IMR-90 (cell line): ENCODE measurements at places on chromosomes 3 and 15. TPM values are rescaled to one million over a fixed set of nuclear protein-coding genes. Genes with fewer than 3 reads are reported as not detected.

DNA sequence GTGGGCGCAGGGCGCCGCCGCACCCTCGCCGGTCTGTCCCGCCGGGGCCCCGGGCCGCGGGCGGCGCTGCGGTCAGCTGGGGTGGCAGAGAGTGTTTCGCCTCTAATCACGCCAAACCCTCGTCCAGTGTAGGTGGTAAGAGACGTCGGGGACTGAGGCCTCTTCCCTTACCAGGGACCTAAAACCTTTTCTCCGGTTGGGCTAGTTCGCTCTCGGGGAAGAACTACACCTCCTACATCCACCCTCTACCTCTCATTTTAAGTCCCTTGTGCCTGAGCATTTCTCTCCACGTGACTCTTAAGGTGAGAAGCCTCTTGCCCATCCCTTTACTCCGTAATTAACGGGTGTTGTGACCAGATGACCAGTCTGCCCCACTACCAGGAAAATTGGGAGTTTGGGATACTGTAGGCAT is 520 bp downstream of the TMEM42 start:
- H3K4me1 ChIP-seq = peaks cover 6% of the 10 kb centered on the region
- DNase-seq = peak; percentile 19
- H3K4me3 ChIP-seq = peak overlapping the region; percentile 72
- peak overlapping the region; percentile 65 for H3K27ac ChIP-seq
- H3K27me3 ChIP-seq = no peaks in the 10 kb centered on the region

DNA sequence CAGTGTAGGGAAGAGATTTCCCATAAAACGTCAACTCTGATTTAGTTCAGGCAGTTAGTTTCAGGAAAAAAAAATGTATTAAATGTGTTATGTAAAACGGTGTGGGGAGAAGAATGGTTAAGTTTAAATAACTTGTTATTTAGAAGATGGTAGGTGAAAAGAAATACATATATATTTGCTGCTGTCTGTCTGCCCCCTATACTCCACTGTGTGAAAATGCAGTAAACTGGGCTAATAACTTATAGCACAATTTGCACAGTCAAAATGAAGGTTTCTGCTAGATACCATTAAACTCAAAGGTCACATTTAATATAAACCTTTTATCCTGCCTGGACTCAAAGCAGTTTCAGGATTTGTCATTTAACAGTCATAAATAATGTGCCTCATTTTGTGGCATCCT is 515.0 kb downstream of the FGF12 start:
- H3K4me1 ChIP-seq = no peaks in the 10 kb centered on the region
- no peaks in the 10 kb centered on the region for H3K36me3 ChIP-seq
- no peak overlapping the region for H3K4me3 ChIP-seq

DNA sequence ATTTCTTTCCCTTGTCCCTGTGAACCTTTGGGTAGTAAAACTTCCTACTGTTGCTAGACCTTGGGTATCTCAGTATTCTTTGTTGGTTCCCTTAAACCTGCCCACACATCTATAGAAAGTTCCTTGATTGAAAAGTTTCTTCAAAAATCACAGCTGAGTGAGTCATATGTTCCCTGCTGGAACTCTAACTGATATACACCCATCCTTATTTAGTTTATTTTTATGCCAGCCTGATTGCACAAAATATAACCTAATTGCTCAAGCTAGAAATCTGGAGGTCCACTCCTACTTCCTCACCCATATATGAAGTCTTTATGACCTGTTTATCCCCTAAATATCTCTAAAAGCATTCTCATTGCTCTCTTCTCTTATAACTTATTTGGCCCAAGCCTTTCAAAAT is 13.7 kb upstream of the GJD2 start:
- H3K4me3 ChIP-seq = no peak overlapping the region
- H3K36me3 ChIP-seq = no peaks in the 10 kb centered on the region
- no peak overlapping the region for H3K27ac ChIP-seq
- no peak for DNase-seq

- peaks cover 4% of the 10 kb centered on the region; the same call in 1 of the 2 replicates for H3K4me1 ChIP-seq
- H3K27me3 ChIP-seq = peaks cover 6% of the 10 kb centered on the region
- DNase-seq = peak; percentile 47
Observed at GRCh38 chr3:194879991-194880939, 194.6 kb downstream of the FAM43A start.

- no peaks in the 10 kb centered on the region for H3K36me3 ChIP-seq
- no peak for DNase-seq
- peaks cover 2% of the 10 kb centered on the region; the same call in 1 of the 2 replicates for H3K4me1 ChIP-seq
- H3K27me3 ChIP-seq = peaks cover 14% of the 10 kb centered on the region
- no peak overlapping the region for H3K4me3 ChIP-seq
Observed at GRCh38 chr15:92670621-92671020, 15.0 kb upstream of the FAM174B start.

DNA sequence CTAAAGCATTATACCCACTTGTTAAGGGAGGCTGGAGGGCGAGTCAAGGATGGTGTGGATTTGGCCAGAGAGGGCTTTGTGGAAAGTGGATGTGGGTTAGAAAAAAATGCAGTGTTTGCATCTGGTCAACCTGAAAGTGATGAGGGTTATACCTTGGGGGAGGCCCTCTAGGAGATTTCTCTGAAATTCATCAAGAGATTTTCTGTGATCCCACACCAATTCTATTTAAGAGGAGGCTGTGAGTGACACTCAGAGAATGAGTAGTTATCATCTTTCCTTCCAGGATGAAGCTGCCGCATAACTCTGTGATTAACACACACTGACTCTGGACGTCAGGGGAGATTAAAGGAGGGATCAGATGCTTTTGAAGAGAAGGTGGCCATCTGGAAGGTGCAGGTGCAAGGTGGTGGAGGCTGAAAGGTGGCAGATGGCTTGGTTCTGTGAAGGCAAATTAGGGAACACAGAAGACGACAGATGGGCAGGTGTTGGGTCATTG is 54.8 kb downstream of the ANAPC13 start:
- H3K36me3 ChIP-seq = no peaks in the 10 kb centered on the region
- H3K4me3 ChIP-seq = no peak overlapping the region
- H3K27ac ChIP-seq = no peak overlapping the region
- no peaks in the 10 kb centered on the region for H3K27me3 ChIP-seq

DNA sequence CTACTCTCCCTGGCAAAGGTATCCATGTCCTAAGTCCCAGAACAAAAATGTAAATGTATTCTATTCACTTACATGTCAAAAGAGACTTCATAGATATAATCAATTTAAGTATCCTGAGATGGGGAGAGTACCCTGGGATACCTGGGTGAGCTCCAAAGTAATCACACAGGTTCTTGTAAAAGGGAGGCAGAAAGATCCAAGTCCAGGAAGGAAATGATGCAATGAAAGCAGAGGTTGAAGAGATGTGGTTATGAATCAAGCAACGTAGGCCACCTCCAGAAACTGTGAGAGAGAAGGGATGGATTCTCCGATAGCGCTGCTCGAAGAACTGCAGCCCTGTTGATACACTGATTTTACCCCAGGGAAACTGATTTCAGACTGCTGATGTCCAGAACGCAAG is 93.9 kb upstream of the VGLL3 start:
- no peaks in the 10 kb centered on the region for H3K27me3 ChIP-seq
- no peak overlapping the region for H3K4me3 ChIP-seq
- H3K36me3 ChIP-seq = no peaks in the 10 kb centered on the region
- peak; percentile 5 for DNase-seq

GRCh38 chr15:62647202-62647842 is 395.2 kb upstream of the TPM1 start:
- no peaks in the 10 kb centered on the region for H3K27me3 ChIP-seq
- no peak overlapping the region for H3K27ac ChIP-seq
- no peak overlapping the region for H3K4me3 ChIP-seq
- H3K4me1 ChIP-seq = peaks cover 3% of the 10 kb centered on the region; the same call in 1 of the 2 replicates
- peaks cover 3% of the 10 kb centered on the region; the same call in 1 of the 2 replicates for H3K36me3 ChIP-seq

GRCh38 chr3:14284694-14285547 is 106.3 kb downstream of the LSM3 start:
- H3K4me3 ChIP-seq = no peak overlapping the region
- H3K4me1 ChIP-seq = peaks cover 4% of the 10 kb centered on the region; the same call in 1 of the 2 replicates
- H3K27ac ChIP-seq = no peak overlapping the region
- H3K27me3 ChIP-seq = peaks cover 6% of the 10 kb centered on the region
- DNase-seq = no peak

GRCh38 chr15:28786521-28786920 is 61.9 kb downstream of the GOLGA6L7 start:
- peaks cover 8% of the 10 kb centered on the region for H3K27me3 ChIP-seq
- DNase-seq = no peak
- H3K4me1 ChIP-seq = no peaks in the 10 kb centered on the region

GRCh38 chr3:180881065-180881801 is 31.2 kb upstream of the FXR1 start:
- DNase-seq = no peak
- H3K36me3 ChIP-seq = no peaks in the 10 kb centered on the region
- no peak overlapping the region for H3K4me3 ChIP-seq
- H3K27ac ChIP-seq = no peak overlapping the region

DNA sequence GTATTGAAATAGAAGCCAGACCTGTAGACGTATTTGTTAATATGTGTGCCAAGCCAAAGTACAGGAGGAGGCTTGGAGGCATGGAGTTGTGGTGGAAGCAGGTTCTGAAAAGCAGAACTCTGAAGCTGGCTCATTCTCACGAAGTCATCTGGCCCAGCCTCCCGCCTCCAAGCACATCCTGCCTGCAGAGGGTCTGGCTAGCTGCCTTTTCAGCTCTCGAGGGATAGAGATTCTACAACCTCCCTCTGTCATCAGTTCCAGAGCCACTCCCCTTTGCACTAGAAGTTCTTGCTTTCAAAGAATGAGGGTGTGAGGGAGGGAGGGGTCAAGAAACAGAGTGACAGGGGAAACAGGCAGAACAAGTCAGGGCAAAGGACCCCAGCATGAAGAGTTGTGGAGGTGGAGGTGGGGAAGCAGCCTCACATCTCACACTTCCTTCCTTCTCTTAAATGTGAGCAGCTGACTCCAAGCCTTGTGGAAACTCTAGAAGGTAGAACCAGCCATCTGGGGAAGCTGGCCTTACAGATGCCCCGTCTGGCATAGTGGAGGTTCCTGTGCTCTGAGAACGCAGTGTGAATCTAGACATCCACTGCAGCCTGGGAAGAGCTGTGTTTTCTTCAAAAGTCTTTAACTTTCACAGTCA is 95.3 kb downstream of the SLC49A4 start:
- DNase-seq = peak; percentile 42
- peaks cover 12% of the 10 kb centered on the region for H3K27me3 ChIP-seq
- H3K4me1 ChIP-seq = no peaks in the 10 kb centered on the region; the same call in 1 of the 2 replicates
- no peaks in the 10 kb centered on the region for H3K36me3 ChIP-seq
- no peak overlapping the region for H3K27ac ChIP-seq

- no peak overlapping the region for H3K4me3 ChIP-seq
- peaks cover 2% of the 10 kb centered on the region for H3K4me1 ChIP-seq
- peaks cover 2% of the 10 kb centered on the region for H3K27me3 ChIP-seq
- DNase-seq = peak; percentile 87
- no peak overlapping the region for H3K27ac ChIP-seq
Observed at GRCh38 chr3:111729087-111729846, 129.8 kb upstream of the PHLDB2 start.

- H3K4me1 ChIP-seq = peaks cover 7% of the 10 kb centered on the region
- H3K36me3 ChIP-seq = no peaks in the 10 kb centered on the region
- no peak overlapping the region for H3K27ac ChIP-seq
- no peak overlapping the region for H3K4me3 ChIP-seq
- H3K27me3 ChIP-seq = peaks cover 29% of the 10 kb centered on the region
Observed at GRCh38 chr15:70512772-70513362, 250.5 kb downstream of the UACA start.

Gene CRABP1
- total RNA-seq = not detected in 2 replicates

Gene SNAP23
- total RNA-seq = 36.0 and 72.5 TPM in 2 replicates

Gene CTXND1
- total RNA-seq = not detected in 2 replicates

Gene KLHL18
- total RNA-seq = 38.9 and 76.2 TPM in 2 replicates

Gene CLDN18
- not detected in 2 replicates for total RNA-seq

Gene XYLB
- total RNA-seq = 2.5 and 3.0 TPM in 2 replicates

Gene GOLGA6L4
- total RNA-seq = 0.54 and 0.83 TPM in 2 replicates

Gene LCMT2
- 9.7 and 12.2 TPM in 2 replicates for total RNA-seq

Gene LRRN1
- total RNA-seq = under 0.01 and 0.18 TPM in 2 replicates

Gene C3orf70
- 1.8 and 2.8 TPM in 2 replicates for total RNA-seq

Gene STAC
- total RNA-seq = 0.28 and 0.36 TPM in 2 replicates
